NCI-H1105 treated with DMSO at 0.1 percent for 48 hours (cell line): ENCODE measurements at places on chromosomes 7 and 10.

- no peak for DNase-seq
Measured at GRCh38 chr10:17214971-17215781, 12.9 kb upstream of the VIM start.

DNA sequence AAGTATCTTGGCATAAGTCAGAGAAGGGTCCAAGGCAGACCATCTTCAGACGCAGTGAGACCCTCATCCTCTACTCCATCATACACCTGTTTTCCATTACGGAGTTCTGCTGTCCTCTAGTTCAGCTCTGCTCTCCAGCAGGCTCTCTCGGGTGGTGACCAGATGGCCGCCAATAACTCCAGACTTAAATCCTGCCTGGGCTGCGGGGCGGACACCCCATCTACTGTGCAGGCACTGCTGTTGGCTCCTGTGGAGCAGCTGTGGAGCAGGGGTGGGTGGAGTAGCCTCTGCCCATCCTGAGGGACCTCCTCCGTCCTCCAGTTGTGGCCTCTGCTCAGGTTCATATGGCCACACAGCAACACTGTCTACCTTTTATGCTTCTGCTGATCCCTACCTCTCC is 608.1 kb downstream of the SDK1 start:
- no peak for DNase-seq

DNA sequence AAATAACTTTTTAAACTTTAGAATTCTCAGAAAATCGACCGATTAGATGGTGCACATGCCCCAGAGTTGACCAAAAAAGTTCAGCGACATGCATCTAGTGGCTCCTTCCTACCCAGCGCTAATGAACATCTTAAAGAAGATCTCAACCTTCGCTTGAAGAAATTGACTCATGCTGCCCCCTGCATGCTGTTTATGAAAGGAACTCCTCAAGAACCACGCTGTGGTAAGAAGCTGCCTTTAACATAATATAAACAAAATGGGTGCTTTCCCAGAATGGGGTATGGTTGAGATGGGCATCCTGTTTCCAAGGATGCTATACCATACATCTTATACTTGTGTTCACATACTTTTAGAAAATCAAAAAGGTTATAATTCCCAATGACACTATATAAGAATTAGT is 24.6 kb downstream of the GLRX3 start:
- no peak for DNase-seq

GRCh38 chr7:128008141-128008540 is 23.1 kb downstream of the LRRC4 start:
- DNase-seq = no peak

DNA sequence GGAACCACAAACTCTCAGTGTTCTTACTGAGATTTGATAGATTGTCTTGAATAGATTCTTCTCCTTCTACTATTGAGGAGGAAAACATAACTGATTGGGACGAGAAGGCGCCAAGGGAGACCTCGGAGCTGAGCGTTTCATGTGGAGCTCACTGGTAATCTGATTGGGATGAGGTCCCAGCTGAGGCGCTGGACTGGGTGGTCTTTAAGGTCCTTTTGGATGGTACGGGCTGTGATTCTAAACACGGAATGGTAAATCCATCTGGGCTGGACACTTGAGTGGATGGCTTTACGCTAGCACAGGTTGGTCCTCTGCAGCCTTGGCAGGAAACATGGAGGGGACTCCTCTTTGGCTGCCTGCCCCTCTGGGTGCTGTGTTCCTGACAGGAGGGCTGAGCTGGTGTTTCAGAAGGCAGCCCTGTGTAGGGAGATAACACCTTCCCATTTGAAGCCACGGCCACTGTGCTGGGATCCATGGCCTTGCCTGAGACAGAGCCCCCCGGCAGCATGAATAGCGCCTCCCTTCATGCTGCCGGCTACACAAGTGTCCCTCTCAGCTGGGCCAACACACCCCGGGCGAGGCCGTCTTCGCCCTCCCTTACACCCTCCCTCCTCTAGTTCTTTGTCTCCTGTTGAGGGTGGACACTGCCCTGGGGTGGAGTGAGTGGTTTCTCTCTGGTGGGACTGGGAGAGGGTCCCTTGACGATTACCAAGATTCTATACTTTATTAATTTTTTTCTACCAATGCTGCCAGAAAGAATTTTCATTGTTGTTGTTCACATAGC is 203.2 kb upstream of the SHH start:
- DNase-seq = no peak

- no peak for DNase-seq
Measured at GRCh38 chr7:90706072-90706716, 110.1 kb downstream of the CDK14 start.

DNA sequence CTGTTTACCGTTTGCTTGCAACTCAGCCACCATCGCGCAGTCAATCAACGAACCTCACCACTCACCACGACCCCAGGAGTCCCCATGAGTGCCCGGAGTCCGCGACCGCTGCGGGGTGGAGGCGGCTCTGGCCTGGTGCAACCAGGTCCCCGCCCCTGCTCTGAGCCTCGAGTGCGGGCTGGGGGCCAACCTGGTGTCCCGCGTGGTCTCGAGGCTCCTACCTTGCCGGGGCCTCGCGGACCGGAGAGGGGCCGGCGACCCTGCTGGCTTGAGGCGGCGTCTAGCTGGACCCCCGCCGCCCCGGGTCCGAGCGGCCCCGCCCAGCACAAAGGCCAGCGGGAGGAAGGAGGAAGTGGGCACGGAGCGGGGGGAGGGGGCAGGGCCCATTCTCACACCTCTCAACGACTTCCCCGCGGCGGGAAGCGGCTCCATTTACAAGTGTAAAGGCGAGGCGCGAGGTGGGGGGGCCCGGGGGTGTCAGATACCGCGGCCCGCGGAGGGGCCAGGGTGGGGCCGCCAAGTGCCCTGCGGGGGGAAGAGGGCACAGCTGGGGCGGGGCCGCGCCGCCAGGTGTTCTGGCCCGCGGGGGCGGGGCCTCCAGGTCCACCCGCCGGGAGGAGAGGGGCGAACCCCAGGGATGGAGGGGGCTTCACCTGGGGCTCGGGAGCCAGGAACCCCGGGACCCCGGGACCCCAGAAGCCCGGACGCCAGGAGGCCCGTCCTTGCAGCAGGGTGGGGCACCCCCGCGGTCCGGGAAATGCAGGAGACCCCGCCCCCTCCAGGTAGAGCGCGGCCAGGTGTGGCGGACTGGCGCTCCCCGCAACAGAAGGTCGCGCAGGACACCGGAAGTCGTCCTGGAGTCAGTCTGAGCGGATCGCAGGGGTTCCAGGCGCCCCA is 8.6 kb downstream of the CTBP2 start:
- peak; percentile 18 for DNase-seq

DNA sequence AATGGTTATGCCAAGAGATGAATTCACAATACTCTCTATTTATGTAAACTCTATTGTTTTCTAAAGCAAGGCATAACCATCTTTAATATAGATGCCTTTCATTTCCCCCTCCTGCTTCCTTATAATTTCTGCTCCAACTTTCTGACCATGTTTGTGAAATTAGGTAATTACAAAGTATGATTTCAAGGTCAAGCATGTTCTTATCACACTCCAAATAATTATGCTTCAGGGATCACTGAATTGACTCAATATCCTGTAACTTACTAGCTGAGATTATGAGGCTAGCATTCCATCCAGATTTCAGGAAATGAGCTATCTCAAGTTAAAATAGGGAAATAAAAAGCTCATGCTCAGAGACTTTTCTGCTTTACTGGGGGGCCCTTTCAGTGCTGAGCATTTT is 655.9 kb upstream of the IGFBP3 start:
- DNase-seq = no peak

DNA sequence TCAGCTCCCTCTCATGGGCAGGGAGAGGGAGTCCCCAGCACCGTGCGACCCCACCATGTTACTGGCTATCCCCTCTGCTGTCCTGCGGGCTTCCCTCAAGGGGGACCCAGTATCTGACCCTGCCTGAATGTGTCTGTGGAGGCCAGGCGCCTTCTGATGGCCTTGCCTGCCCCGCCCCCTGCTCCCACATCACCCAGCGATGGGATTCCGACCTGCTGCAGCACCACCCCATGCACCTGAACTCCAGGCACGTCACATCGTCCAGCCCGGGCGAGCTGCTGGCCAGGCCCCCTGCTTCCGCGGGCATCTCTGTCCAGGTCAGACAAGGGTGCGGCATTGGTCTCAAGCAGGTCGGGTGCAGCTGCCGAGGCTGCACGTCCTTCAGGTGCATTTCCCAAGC is 19.0 kb downstream of the LRRC27 start:
- DNase-seq = no peak

GRCh38 chr10:132499367-132499685 is 38.3 kb upstream of the INPP5A start:
- DNase-seq = no peak

- no peak for DNase-seq
Measured at GRCh38 chr7:20596653-20597052, 18.8 kb upstream of the ABCB5 start.

GRCh38 chr7:12923971-12924370 is 236.5 kb downstream of the ARL4A start:
- DNase-seq = no peak

DNA sequence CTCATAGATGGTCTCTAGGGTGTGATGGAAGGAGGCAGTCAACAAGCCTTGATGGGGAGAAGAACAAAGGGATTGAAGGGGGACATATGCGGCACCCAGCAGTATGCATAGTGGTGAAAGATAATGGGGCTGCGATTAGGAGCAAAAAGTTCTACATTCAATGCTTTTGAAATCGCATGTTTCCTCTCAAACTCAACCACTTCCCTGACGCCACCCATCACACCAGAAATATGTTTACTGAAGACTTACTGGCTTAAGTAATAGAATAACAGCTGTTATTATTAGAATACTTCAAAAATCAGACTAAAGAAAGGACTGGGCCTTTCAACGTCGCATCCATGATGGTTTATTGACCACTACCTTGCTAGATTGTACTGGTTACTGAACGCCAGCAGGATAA is 31.5 kb downstream of the MKRN1 start:
- no peak for DNase-seq

DNA sequence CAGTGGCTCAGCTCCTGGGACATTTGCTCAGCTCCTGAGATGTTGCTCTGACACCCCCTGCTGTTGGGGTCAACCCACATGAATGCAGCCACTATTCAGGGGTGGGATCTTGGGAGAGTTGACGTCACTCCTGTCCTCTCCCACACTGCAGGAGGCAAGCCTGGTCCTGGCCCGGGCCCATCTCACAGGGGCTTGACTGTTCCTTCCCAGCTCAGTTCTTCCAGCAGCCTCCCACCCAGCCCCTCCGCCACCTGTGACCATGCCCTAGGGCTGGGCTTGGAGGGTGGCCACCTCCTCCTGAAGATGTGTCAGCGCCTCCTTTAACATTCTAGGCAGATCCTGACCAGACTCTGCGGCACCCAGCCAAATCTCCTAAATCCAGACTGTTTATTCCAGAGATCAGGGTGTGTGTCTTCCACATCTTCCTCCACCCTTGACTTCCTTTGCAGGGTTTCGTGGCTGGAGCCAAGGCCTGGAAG is 19.1 kb upstream of the OPALIN start:
- no peak for DNase-seq

DNA sequence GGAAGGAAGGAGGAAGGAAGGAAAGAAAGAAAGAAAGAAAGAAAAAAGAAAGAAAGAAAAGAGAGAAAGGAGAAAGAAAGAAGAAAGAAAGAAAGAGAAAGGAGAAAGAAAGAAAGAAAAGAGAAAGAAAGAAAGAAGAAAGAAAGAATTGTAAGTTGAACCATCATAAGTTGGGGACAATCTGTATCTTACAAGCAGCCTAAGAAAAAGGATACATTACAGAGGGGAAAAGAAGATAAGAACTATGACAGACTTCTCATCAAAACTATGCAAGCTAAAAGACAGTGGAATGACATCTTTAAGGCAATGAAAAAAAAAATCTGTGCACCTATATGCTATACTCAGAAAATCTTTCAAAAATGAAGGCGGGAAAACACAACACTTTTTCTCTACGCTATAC is 50.3 kb upstream of the SP4 start:
- peak; percentile 3 for DNase-seq
